ENCODE measurements at places on chromosomes 6 and 20. TPM values are rescaled to one million over a fixed set of nuclear protein-coding genes. Genes with fewer than 3 reads are reported as not detected.
A peak's percentile ranks its signal among the peaks of the same experiment; 100 is the strongest.

DNA sequence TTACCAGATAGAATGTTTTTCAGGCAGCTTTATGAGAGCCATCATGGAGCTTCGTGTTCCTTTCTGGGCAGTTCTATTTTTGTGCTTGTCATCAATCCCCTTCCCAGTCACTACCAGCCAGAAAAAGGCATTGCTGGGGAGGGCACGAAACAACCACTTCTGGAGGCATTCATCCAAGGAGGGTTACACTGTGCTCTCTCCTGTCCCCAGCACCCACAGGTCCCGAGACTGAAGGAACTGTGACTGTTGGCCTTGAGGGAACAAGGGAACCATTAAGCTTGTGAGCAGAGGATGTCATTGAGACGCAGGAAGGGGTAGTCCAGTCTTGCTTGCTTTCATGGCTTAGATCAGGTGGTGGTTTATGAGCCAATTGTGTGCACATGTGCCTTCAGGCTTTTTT, 20.1 kb upstream of the ENPP5 start:
- H3K27me3 ChIP-seq: no peaks in the 10 kb centered on the region
- DNase-seq: no peak
- H3K4me1 ChIP-seq: no peaks in the 10 kb centered on the region
- no peaks in the 10 kb centered on the region for H3K36me3 ChIP-seq
- H3K4me3 ChIP-seq: no peak overlapping the region
- no peak overlapping the region for H3K27ac ChIP-seq

GRCh38 chr20:20711413-20711812, 1.0 kb downstream of the RALGAPA2 start:
- peaks cover 4% of the 10 kb centered on the region for H3K4me1 ChIP-seq
- peak overlapping the region; percentile 86 for H3K4me3 ChIP-seq
- H3K27ac ChIP-seq: no peak overlapping the region
- DNase-seq: no peak

DNA sequence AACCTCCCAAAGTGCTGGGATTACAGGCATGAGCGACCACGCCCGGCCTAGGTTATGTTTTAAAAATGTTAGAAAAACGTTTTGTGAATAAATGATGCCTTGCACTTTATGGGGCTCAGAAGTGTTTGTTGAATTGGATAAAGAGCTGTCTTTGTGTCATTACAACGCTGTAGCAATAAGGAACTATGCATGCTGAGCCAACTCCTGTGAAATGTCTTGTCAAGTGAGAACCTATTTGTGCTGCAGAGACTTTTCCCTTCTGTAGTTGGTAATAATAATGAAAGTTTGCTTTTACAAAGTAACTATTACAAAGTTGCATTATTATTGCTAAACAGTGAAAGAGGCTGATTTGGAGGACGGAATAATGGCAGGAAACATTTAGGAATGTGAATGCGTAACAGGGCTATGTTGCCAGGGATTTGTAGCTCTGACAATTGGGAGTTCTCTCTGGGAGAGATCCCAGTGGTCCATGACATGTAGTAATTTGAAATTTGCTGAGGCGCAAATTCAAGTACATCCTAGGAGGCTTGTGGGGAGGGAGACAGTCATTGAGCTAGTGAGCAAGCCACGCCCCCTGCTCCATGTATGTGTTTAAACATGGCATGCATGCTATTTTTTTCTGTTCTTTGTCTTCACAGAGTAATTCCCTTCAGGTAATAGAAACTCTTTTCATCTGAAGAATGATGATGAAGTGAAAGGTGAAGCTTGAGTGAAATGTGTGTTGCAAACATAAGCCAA, 16.8 kb upstream of the BICRAL start:
- H3K36me3 ChIP-seq: no peaks in the 10 kb centered on the region
- H3K27ac ChIP-seq: no peak overlapping the region
- no peak overlapping the region for H3K4me3 ChIP-seq
- no peak for DNase-seq
- no peaks in the 10 kb centered on the region for H3K27me3 ChIP-seq

The TPBG gene
- 19.0 TPM for total RNA-seq

The EEF1A2 gene
- 27.4 TPM for total RNA-seq
